ENCODE measurements at places on chromosomes 1 and 21.

DNA sequence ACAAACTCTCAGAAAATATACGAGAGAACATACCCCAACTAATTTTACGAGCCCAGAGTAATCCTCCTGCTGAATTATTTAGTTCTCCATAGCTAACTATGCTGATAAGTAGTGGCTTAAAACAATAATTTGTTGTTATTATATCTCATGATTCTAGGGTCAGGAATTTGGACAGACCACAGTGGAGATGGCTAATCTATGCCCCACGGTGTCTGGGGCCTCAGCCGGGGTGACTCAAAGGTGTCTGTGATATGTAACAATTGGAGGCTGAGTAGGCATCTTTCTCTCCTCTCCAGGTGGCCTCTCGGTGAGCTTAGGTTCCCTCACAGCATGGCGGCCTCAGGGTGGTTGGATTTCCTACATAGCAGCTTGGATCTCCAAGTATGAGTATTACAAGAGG, 35.4 kb upstream of the FOXO6 start:
- no peak for DNase-seq

DNA sequence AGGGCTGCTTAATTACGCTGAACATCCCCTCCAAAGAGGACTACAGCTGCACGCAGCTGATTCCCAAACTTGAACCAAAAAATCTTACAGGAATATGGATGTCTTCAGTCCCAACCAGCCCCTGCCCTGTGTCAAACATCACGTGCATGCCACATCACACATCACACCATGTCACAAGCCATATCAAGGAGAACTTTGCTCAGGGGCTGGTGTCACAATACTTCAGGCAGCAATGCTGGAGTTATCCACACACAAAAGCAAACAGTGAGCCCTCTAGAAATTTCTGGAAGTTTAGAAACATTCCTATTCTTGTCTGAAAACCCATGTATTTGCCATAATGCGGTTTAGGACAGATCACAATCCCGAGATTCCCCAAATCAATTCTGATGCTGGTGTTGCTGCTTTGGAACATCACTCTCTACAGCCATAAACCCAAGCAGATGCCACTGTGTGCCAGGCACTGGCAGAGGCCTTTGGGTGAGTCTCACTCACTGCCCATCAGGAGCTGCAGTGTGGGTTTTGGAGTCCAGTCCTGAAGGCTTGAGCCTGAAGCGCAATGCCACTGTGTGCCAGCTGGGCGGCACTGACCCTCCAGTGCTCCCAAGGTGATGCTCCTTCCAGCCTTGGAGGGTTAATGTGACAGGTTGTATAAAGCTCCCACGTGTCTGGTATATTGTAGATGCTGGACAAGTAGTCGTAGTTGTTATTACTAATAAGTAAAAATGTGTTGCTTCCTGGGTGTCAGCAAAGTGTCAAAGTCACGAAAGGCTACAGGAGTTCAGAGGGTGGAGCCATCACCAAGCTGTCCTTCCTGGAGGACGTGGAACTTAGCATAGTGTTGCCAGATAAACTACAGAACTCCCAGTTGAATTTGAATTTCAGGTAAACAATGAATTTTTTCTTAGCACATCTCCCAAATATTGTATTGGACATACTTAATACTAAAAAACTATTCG, 20.1 kb upstream of the EFNA1 start:
- no peak for DNase-seq

- peak; percentile 53 for DNase-seq
Measured at GRCh38 chr1:223712194-223712849, at the start of gene CAPN2. TSS of gene CAPN2 (plus strand) at chr1:223712539. CDS start at chr1:223712641, 102 bp downstream.

DNA sequence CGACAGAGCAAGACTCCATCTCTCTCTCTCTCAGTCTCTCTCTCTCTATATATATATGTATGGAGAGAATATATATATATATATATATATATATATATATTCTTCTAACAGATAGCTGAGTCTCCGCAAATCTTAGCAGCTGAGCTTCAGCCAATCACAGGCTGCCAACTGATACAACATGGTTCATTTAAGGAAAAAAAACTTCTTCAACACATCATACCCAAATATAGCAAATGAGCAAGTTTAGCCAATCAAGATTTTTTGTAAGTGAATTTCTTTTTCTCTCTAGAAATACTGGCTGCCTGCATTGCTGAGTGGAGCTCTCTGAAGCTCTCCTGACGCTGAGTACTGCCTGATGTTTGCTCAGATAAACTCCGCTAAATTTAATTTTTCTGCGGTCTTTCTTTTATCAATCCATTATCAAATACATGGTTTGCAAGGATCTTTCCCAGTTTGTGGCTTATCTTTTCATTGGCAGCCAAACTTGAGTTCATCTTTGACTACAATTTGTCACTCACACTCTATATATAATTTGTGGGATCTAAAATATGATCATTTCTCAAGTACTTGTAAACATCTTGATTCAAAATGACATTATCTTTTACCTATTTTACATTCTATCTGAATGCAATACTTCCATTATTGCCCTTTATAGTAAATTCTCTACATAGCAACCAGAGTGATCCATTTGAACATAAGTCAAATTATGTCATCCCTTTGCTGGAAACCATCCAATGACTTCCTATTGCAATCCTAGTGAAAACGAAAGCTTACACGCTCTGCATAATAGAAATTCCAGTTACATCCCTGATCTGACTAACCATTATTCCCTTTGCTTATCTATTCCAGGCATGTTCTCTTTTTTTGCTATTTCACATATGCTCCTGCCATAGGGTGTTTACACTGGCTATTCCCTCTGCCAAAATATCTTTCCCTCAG, 2131.7 kb downstream of the MRPL39 start:
- no peak for DNase-seq

DNA sequence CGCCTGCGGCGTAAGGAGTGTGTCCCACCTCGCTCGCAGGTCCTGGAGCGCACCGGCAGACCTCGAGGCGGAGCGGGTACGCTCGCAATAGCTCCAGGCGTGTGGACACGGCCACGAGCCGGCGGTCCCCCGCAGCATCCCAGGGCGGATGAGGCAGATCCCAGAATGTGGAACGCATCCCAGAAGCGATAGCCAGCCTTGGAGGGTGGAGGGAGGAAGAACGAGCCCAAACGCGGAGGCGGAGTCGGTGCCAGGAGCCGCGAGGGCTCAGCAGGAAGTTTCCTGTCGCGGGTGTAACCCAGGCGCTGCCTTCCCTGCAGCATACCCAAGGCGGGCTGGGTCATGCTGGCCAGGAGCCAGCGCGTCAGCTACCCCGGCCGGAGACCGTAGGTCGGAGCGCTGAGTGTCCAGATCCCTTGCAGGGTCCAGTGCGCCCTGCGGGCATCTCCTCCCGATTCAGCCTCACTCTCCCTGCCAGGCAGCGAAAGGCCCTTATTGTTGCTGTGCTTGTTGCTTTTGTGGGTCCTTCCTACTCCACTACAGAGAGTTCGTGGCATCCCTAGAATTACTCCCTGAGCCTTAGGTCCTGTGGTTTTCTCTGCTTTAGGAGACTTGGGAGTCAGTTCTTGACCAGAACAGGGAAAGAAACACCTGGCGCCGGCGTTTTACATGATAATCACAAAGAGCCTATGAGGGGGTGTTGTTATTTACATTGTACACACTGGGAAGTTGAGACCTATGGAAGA, 27.7 kb downstream of the STYXL2 start:
- DNase-seq = peak; percentile 16

- DNase-seq = no peak
Measured at GRCh38 chr1:235077571-235078479, 50.8 kb downstream of the TOMM20 start.

- peak; percentile 13 for DNase-seq
Measured at GRCh38 chr1:165355977-165356811, at the start of gene LMX1A. TSS of gene LMX1A (minus strand) at chr1:165356715. CDS start at chr1:165355559, 1,156 bp downstream.

DNA sequence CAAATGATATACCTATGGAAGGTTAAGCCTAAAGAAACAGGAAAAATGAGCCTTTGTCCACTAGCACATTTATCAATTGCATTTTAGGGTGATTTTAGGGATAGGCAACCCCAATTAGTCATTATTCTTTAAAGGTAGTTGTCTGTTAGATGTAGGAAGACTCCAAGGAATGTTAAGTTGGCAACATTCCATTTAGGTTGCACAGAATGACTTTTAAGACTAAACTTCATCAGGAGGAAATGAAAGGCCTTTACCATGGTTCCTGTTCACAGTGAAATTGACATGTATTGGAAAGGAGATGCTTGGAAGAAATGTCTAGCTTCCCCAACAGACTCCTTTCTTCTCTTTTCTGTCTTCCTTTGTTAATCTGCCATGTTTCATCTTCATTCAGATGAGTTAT, 1.6 kb upstream of the APOBEC4 start:
- DNase-seq = no peak

DNA sequence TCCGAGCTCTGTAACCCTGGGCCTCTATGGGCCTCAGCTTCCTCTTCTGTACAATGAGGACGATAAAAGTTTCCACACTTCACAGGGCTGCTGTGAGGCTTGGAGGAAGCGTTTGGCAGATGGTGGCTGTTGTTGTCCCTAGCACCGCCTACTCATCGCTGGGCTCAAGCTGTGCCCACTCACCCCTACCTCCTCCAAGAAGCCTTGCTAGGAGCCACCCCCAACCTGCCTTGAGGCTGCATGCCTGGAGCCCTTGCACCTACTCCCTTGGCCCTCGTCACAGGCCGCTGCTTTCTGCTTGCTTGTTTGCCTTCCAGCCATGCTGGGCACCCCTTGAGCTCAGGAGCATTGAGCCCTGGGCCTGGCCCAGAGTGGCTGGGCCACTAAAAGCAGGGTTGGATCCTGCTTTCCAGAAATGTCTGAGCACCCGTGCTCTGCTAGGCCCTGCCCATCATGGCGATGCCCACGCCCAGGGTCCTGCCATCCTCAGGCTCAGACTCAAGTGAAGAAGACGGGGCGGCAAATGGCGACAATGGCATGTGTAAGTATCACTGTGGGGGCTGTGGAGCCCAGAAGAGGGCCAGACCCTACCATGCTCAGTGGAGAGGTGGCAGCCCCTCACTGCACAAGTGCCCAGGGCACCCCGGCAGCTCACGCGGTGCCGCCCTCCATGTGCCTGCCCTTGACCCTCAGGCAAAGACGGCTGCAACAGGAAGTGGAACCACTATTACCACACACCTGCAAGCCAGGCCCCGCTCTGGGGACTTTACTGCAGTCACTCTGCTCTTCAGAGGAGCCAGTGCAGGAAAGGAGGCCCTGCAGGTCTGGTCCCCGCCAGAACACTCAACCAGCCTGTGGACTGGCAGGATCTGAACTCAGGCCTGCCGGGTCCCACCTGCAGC, 9.5 kb downstream of the SH3BGRL3 start:
- DNase-seq = no peak

GRCh38 chr1:23074012-23074411, 54.7 kb downstream of the KDM1A start:
- no peak for DNase-seq

GRCh38 chr1:49051647-49052046, 275.0 kb upstream of the BEND5 start:
- no peak for DNase-seq

DNA sequence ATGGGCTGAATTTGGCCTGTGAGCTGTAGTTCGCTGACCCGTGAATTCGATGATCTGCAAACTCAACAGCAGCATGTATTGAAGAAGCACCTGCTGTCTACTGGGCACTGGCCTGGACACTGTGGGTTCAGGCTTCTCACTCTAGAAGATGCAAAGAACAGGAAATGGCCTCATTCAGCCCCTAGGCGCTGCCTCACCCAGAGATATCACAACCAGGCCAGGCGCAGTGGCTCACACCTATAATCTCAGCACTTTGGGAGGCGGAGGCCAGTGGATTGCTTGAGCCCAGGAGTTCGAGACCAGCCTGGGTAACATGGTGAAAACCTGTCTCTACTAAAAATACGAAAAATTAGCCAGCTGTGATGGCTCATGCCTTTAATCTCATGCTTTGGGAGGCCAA, 23.6 kb downstream of the MFAP2 start:
- no peak for DNase-seq

DNA sequence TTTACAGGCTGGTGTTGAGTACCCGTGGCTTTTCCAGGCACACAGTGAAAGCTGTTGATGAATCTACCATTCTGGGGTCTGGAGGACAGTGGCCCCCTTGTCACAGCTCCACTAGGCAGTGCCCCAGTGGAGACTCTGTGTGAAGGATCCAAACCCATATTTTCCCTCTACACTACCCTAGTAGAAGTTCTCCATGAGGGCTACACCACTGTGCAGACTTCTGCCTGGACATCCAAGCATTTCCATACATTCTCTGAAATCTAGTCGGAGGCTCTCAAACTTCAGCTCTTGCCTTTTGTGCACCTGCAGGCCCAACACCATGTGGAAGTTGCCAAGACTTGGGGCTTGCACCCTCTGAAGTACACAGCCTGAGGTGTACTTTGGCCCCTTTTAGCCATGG, 227.8 kb downstream of the BACH1 start:
- DNase-seq = no peak

GRCh38 chr1:6096243-6097116, 50.8 kb downstream of the KCNAB2 start:
- DNase-seq = no peak

DNA sequence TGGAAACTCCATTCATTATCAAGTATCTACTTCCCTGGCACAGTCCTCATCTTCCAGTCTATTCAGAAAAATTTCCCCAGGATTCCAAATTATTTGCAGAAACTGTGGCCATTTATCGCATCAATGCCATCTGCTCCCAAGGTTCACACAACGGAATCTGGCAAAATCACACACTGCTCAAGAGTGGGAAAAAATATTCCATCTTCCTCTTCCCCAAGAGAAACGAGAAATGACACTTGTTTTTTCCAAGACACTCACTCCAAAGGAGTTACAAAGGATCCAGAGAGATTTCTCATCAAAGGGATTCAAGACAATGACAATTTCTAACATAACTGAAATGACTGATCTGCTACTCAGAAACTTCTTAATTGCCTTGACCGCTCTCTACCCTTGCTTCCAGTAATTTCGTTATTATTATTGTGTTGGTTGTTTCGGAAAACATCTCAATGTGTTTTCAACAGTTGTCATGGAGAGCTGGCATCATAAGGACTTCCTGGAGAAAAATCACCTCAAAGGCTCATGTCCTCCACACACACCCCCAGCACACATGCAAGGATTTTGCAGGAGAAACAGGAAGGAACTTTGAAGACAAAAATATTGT, 128.0 kb downstream of the PSMG1 start:
- no peak for DNase-seq

GRCh38 chr1:97660431-97661105, 260.3 kb downstream of the DPYD start:
- DNase-seq = no peak

DNA sequence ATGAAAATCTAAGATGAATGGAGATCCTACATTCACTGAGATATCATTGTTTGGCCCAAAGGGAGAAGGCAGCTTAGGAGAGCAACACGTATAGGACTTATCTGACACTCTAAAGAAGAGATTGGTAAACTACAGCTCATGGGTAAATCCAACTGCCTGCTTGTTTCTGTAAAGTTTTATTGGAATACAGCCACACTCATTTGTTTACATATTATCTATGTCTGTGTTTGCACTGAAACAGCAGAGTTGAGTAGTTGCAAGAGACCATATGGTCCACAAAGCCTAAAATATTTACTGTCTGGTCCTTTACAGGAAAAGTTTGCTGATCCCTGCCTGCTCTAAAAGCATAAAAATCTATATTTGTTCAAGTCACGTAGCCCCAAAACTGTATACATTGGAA, 14.3 kb upstream of the LRRC53 start:
- DNase-seq = peak; percentile 73

DNA sequence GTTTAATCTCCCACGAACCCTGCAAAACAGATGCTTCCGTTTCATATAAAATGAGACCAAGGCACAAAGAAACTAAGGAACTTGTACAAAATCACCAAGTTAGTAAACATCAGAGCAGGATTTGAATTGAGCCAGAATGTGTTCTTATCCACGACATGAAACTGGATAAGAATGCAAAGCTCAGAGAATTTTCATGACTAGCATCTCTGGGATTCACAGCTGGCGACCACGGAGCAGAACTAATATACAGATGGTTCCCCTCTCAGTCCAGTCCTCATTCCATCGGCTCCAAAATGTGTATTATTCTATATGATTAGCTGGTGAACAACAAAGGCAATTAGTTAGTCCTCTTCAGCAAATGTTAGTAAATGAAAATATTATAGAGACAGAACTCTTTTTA, 72.3 kb upstream of the ERG start:
- no peak for DNase-seq

Data from NCI-H510A treated with DMSO at 0.1 percent for 48 hours (cell line).